ENCODE measurements at places on chromosomes 13 and 19.

DNA sequence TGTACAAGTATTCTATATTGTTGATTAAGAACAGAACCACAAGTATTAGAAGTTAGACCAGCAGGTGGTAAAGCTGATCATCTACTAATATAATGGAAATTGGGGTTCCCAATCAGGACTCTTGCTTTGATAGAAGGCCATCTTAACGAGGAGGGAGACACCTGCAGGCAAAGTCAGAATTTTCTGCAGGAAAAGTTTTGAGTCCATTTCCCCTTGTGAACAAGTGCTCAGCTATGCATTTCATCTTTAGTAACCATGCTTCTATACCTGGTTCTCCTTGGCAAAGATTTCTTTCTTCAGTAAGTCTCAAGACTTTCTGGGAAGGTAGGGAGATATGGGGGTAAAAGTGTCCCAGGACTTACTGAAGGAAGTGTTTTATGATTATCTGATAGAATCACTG lies 36.1 kb upstream of the USPL1 start:
- no peak for DNase-seq

- no peak for DNase-seq
Observed at GRCh38 chr19:15469513-15470297, 5.4 kb upstream of the RASAL3 start.

- no peak for DNase-seq
Observed at GRCh38 chr19:47093254-47093653, 20.3 kb downstream of the ZC3H4 start.

DNA sequence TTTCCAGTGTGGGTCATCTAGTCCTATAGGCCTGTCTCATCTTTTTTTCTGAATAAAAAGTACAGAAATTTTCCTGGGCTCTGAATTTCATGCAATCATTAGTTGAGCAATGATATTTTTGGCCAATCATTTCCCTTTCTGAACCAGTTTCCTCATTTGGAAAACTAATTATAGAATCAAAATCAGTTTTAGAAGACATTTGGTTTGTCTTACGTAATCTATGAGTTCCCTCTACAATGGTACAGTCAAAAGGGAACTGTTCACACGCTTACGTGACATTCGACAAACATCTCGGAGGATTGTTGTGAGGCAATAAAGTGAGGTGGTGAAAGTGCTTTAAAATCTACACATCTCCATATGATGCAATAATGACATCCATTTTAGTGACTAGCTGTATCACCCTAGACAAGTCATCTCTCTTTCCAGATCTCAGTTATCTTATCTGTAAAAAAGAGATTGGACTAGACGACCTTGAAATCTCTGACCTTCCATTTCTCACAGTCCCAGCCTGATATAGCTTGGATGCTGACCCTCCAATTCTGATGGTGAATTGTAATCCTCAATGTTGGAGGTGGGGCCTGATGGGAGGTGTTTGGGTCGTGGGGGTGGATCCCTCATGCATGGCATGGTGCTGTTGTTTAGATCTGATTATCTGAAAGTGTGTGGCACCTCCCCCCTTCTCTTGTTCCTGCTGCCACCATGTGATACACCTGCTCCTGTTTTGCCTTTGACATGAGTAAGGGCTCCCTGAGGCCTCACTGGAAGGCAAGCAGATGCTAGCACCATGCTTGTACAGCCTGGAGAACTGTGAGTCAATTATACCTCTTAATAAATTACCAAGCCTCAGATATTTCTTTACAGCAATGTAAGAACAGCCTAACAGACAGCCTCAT lies 26.7 kb downstream of the FLT1 start:
- no peak for DNase-seq

DNA sequence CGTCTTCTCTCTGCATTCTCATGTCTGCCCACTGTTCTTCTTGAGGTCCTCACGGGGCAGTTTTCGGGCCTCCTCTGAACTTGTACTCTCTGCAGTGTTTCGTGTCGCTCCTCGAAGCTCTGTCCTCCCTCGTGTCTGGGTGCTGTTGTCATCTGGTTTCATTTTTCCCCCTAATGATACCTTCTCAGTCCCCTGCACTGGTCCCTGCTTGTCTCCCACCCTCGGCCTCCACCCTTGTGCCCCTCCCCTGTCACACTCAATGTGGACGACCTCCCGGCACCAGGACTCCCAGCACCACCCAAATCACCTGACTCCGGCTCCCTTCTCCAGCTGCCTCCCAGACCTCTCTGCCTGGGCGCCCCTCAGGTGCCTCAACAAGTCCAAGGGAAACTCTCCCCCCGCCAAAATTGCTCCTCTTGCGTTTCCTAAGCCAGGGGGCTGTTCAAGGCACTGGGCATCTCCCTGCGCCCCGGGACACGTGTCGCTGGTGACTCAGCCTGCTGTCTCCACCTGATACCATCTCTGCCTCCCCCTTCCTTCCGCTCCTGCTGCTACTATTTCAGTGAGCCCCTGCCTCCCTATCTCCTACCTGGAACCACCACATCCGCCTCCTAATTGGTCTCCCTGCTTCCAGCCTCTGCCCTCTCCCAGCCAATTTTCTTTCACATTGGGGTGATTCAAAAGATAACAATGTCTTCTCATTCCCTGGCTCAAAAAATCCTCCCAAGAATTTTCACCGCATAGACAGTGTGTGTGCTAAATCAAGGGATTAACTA lies 49.5 kb downstream of the RFX2 start:
- DNase-seq: no peak
